ENCODE measurements at places on chromosomes 6 and 20. TPM values are rescaled to one million over a fixed set of nuclear protein-coding genes. Genes with fewer than 3 reads are reported as not detected.

Gene GHRH
- total RNA-seq = not detected

- no peak for DNase-seq
Measured at GRCh38 chr6:28384143-28384533, 15.4 kb downstream of the ZSCAN12 start.

DNA sequence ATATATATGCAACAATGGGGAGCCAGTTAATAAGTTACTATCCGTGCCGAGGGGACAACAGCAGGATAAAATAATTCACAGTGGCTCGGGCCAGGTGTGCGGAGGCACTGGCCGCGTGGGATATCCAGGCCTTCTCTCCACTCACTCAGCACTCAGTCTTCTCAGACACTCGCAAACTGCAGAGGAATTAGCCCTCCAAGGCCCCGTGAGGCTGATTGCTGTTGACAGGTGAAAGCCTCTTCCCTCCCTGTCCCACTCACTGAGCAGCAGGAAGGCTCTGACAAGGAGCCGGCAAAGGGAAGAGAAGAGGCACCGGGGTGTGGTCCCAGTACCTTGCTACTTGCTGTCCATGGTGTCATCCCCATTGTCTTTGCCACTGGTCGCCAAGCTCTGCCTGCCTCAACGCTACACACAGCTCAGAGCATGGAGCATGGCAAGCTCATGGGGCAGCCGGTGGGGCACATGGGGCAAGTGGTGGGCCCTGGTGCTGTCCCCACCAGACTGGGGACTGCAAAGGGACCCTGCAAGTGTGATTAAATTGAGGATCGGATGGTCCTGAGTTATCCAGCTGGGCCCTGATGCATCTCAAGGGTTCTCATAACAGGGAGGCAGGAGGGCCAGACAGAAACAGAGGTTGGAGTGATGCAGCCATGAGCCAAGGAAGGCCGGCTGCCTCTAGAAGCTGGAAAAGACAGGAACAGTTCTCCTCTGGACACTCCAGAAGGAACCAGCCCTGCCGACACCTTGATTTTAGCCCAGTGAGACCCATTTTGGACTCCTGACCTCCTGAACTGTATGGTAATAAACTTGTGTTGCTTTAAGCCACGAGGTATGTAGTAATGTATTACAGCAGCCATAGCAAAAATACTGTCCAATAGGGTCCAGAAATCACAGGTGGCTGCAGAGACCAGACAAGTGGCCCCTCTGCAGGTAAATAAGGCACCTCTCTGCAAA, 119.7 kb downstream of the PSMB1 start:
- no peak for DNase-seq

DNA sequence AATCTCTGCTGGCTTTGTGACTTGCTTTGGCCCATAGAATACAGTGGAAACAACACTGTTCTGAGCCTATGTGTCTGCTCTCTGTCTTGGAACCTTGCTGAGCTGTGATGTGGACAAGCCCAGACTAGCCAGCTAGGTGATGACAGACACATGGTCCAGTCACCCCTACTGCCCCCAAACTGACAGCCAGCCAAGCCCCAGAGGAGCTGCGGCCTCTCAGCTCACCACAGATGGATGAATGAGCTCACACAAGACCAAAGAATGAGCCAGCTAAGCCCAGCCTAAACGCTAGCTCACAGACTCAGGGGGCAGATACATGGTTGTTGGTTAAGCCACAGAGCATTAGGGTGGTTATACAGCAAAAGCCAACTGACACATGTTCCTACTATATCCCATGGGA, 4.1 kb downstream of the AARS2 start:
- no peak for DNase-seq

Gene PHACTR3
- total RNA-seq = 42.1 TPM

GRCh38 chr6:109460161-109460829, 4.7 kb upstream of the MICAL1 start:
- no peak for DNase-seq

DNA sequence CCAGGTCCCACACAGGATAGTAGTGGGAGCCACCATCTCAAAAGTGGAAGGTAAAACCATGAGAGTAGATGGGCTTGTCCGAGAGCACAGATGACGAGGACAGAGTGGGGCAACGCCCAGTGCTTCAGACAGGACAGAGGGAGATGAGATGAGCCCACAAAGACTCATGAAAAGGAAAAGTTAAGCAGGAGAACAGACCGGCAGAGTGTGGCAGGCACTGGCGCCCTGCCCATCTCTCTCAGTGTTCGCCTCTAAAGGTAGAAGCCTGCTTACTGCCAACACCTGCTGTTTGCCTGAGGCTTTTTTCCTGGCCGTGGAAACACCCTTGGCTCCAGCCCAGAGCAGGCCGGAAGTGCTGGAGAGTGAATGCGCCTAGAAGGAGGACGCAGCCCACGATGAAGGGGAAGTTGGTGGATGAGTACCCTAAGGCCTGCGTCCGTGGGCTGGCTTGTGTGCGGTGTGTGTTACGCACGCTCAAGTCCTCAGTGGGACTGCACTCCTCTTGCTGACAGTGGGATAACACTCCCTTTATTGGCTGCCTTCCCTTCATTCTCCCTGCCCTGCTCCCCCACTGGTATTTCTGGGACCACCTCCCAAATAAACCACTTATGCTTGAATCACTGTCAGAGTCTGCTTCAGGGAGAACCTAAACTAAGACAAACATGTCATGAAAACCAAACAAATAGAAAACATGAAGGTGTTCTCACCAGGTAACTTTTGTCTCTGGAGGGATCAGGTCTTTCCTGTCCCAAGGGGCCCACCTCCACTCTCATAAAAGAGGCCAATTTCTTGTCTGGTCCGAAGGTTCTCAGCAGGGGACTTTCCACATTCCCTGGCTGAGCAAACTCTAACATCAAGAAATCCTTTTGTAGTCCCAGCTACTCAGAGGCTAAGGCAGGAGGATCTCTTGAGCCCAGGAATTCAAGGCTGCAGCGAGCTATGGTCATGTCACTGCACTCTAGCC, 9.1 kb upstream of the FOXP4 start:
- no peak for DNase-seq

GRCh38 chr20:219290-220115, 7.6 kb upstream of the DEFB129 start:
- no peak for DNase-seq

GRCh38 chr6:168123165-168123911, 44.3 kb upstream of the FRMD1 start:
- DNase-seq = no peak

- no peak for DNase-seq
Measured at GRCh38 chr6:70391492-70391891, 21.8 kb upstream of the FAM135A start.

Gene AP5S1
- 5.5 TPM for total RNA-seq

Gene RAB23
- 51.3 TPM for total RNA-seq

- DNase-seq = no peak
Measured at GRCh38 chr6:81075974-81076373, 676.5 kb downstream of the TENT5A start.

Gene VSTM2L
- total RNA-seq = 39.6 TPM

DNA sequence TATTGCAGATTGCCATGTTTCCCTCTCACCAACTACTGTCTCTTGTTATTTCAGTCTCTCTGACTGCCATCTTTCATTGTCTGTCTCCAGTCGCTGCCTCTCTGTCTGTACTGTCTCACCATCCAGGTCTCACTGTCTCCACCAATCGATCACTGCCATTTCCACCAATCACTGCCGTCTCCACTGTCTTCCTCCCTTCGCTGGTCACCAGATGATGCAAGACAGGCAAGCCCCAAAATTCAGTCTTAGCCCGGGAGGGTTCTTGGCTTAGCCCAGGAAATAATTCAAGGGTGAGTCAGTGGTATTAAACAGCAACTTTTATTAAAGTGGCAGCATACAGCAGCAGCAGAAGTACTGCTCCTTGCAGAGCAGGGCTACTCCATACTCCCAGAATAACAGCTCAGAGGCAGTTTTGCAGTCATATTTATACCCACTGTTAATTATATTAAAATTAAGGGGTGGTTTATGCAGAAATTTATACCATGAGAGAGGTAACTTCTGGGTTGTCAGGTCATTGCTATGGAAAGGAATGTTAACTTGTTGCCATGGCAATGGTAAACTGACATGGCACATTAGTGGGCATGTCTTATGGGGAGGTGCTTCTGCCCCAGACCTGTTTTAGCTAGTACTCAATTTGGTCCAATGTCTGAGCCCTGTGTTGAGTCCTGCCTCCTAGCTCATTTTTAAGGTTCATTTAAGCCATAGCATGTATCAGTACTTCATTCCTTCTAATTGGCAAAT, 23.0 kb upstream of the ECHDC1 start:
- DNase-seq = no peak

DNA sequence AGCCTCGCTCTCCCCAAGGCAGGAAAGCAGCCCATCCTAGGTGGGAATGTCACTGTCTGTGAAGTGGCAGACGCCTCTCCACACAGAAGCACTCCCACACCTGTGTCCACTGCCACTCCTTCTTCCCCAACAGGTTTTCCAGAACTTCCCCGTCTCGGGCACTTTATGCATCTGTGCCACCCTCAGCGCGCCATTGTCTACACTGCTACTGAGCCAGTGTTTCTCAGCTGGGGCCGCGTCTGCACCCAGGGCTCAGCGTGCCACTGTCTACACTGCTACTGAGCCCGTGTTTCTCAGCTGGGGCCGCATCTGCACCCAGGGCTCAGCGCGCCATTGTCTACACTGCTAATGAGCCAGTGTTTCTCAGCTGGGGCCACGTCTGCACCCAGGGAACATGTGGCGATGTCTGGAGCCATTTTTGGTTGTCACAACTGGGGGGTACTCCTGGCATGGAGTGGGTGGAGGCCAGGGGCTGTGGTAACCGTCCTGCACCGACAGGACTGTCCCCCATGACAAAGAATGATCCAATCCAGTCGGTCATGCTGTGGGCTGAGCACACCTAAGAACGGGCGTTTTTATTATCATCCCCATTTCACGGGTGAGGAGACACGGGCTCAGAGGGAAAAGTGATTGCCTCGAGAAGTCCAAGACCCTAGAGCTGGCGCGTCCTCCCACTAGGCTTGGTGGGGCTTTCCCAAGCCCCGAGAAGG, 41.7 kb upstream of the ZBP1 start:
- DNase-seq = no peak

Gene PI16
- 0.78 TPM for total RNA-seq

- DNase-seq = peak; percentile 85
Measured at GRCh38 chr20:46572153-46572552, 21.7 kb upstream of the OCSTAMP start.

DNA sequence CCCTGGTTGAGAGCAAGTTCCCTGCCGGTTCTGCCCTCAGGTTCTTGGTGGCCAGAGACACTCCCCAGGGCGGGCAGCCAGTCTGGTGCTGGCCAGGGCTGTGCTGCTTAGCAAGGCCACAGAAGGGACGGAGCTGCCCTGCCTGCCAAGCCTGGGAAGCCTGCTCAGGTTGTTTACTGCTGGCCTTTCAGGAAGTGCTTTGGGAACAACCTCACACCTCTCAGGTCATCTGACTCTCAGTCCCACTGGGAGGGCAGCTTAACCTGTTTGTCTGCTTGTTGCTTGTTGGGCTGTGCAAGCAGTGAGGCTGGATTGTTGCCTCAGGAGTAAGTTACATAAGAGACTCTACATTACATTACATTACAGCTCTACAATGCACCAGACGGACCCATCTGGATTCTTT, 75.8 kb upstream of the AFDN start:
- DNase-seq = no peak

DNA sequence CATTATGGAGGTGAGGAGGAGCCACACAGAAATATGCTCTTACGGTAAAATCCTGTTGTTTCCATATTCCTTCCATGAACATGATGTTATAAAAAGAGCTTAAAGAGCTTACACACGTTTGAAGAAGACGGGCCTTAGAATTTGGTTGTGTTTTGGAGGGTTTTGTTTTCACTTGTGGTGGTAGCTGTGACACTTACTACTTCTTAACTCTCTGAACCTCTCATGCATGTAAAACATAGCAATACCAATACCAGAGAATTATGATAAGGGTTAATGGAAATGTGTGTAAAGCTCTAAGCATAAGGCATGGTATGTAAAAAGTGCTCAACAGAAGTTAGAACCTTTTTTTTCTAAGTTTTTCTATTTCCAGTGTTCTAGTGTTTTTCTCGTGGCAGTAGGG, 256.1 kb upstream of the KCNQ5 start:
- no peak for DNase-seq

GRCh38 chr6:145885431-145885830, 70.8 kb upstream of the FBXO30 start:
- no peak for DNase-seq

- no peak for DNase-seq
Measured at GRCh38 chr6:136607932-136608772, 57.9 kb upstream of the MAP7 start.

DNA sequence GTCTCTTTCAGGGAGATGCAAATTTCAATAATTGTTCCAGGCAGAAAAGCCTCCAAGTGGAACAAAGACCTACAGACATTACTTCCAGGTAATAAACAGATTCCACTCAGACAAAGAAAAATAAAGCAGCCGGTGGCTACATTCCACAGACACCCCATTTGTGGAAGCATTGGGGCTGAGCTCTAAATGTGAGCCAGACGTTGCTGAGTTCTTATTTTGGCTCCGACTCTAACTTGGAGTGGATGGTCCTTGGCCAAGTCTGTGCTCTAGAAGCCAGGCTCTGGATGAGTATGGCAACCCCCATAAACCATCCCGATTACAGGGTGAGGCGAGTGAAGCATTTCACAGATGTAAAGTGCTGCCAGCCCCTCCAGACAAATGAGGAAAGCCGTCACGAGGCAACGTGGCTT, 6.6 kb downstream of the TRAM2 start:
- DNase-seq = no peak

GRCh38 chr6:57029213-57029612, 17.3 kb upstream of the KIAA1586 start:
- no peak for DNase-seq

Gene RBL1
- total RNA-seq = 28.5 TPM

Gene HLA-DMB
- total RNA-seq = 2.0 TPM

Gene MRAP2
- 6.2 TPM for total RNA-seq

DNA sequence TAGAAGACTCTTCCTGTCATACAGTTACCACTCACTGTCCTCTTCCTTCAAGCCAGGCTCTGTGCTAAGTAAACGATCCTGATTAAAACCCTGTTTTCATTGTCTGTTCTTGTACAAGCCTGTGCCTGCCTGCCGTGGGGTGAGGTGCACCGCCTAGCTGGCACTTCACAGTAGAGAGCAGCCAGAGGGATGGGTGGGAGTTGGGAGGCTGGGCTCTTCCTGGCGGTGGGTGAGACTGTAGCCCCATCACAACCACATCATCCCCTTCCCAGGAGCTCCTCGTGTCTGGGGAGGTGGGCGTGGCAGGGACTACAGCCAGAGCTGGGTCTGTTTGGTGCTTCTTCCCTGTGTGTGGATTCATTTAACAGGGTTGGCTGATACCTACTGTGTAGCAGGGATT, 382.0 kb downstream of the TAF4 start:
- DNase-seq = no peak

Gene TP53TG5
- not detected for total RNA-seq

- no peak for DNase-seq
Measured at GRCh38 chr6:72283571-72283970, 338.3 kb upstream of the KCNQ5 start.

Gene ZBTB46
- 21.5 TPM for total RNA-seq

Gene SLC2A10
- 7.5 TPM for total RNA-seq

Gene ZC2HC1B
- total RNA-seq = 0.31 TPM

Gene TREML1
- not detected for total RNA-seq

Measured in occipital lobe (tissue), 3 donors.